ENCODE measurements at places on chromosomes 13 and 19.

- DNase-seq: no peak
Measured at GRCh38 chr13:43786766-43787517, at the start of gene ENOX1. Gene ENOX1 (minus strand): TSS chr13:43786972.

DNA sequence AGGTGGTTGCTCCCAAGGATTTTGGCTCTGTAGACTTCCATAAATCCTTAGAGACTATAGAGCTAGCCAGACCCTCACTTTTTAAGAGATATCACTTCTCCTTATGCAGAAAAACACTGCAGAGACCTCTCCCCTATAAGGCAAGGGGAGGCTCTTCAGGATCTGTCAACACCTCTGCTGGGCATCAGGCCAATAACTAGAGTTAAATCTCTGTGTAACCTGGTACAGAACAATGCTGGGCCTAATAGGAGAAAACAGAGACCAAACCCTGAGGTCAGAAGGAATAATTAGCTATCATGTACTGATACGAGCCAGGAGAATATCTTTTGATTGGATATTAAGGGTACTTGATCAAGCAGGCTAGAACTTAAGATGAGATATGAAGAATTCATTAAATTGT lies 358.5 kb downstream of the TBC1D4 start:
- no peak for DNase-seq

DNA sequence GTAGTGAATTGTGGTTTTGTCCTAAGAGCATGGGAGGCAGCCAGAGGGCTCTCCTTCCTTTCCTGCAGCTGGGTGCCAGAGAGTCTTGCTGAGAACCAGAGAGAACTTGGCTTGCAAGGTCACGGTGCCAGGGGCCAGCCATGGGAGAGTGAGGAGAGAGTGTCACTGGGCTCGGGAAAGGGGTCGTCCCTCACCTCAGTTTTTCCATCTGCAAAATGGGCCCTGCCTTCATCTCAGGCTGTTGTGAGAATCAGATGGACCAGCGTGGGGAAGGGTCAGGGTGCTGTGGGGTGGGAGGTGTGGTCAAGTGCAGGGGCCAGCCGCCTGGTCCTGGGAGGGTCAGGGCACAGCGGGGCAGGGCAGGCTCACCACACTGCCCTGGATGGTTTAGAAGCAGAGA lies 7.3 kb downstream of the LRP3 start:
- DNase-seq: no peak

DNA sequence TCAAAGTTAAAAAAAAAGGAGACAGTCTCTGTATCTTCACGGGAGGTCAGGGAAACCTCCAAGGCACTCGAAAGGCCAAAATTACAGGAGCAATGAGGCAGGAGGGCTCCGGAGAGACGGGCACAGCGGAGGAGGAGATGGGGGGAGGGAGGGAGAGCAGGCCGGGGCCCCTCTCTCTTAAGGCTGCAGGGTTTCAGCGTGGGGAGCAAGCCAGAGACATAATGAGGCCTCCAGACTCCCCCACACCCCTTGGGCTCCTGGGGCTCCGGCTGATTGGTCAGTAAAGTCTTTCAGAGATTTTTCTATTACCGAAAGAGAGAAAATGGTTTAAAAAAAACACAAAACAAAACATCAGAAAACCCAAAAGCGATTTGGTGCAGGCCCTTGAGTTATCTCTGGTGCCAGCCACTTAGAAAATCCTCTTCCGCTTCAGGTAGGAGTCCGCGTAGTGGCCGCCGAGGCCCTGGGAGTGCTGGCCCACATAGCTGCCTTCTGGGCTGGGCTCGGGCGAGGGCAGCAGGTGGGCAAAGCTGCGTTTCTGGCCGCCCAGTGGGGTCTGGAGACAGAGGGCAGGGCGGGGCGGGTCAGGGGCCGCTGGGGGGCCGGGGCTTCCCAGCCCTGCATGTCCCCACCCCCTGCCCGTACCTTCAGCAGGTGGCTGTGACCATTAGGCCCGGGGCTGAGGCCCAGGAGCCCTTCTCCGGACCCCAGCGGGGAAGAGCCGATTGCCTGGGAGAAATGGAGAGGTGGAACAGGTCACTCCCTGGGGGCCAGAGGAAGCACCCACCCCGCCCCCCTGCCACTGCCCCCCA lies 1.4 kb upstream of the FDX2 start:
- DNase-seq: no peak

DNA sequence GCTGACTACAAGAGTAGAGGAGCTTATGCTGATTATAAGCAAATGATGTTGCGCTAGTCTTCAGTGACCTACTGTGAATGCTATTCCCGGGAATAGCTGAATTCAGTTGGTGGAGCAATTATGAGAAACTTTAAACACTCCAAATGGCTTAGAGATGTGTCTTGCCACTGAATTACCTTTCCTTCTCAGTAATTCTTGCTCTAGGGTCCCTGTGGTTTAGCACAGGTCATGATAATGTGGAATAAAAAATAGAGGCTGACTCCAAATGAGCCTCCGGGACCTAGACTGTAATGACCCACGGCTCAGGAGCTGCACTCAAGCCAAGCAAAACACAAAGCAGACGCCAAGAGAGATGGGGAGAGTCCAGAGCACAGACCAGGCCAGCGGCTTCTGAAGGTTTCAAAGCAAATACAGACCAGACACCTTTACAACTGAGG lies 124.7 kb downstream of the RGCC start:
- no peak for DNase-seq

GRCh38 chr19:56076498-56076897 lies 44.6 kb downstream of the ZNF787 start:
- peak; percentile 14 for DNase-seq

- peak; percentile 76 for DNase-seq
Measured at GRCh38 chr13:31209172-31209840, 9.5 kb downstream of the B3GLCT start.

DNA sequence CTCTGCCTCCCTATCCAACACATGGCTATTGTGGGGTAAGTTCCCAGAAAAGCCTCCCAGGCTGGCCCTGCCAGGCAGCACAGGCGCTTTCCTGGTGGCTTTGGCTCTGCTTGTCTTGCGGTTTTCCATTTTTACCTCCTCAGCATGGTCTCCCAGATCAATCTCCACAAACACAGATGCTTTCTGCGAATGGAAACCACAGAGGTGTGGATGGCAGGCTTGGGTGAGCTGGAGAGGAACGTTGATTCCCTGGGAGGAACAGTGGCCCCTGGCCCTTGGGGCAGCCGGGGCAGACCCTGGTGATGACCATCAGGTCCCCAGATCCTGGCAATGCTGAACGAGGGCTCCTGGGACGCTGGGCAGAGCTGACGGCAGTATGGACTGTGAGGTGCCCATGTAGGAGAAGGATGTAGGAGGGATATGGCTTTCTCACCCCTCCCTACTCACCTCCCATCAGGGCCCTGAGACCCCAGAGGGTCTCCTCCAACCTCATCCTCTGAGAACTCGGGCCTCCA lies 6.6 kb downstream of the C13orf46 start:
- no peak for DNase-seq

DNA sequence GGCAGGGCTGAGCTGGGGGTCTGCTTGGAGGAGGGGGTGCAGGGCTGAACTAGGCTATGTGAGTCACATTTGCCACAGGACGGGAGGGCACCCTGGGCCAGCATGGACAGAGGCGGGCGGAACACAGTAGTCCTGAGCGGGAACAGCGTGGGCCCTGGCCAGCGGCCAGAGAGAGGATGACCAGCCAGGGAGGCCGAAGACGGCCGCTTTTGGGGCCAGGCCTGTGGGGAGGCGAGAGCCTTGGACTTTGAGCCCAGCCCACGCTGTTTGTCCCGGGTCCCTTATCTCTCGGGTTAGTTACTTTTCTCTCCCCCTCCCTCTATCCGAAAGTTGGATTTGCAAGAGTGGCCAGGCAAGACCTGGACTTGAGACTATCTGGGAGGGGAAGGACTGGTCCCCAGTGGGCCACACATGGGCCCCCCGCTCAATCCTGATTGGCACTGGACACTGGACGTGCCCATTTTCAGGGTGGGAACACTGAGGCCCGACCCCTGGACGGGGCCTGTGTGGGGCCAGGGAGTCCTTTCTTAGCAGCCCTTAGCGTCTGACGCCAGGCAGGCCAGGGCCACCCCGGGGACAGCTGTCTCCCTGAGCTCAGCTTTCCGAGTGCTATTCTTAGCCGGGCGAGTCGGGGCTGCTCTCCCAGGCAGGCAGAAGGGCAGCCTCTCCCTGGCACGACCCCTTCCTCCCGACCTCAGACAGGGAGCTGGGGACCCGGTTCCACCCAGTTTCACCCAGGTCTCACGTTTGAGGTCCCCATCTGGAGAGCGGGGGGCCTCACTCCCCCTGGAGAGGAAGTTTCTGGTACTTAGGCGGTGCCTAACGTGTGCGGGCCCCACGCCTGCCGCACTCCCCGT lies 833 bp downstream of the GAMT start:
- DNase-seq: no peak

GRCh38 chr13:75135325-75135825 lies 346.6 kb downstream of the TBC1D4 start:
- DNase-seq: no peak

- no peak for DNase-seq
Measured at GRCh38 chr13:52703482-52703881, 36.1 kb downstream of the CNMD start.

DNA sequence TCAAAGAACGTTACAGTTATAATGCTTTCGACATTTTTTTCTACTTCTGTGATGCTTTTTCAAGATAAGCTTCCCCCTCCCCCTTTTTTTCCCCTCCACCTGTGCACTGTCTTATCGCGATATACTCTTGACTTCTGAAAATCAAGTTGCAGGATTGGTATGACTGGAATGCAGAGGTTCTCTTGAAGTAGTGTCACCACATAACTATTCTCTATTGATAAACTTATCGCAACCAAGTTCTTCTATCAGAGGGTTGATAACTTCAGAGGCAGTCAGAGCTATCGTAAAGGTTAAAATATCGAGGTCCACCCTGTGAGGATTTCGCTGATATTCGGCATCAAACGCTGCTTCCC lies 820 bp downstream of the EID2 start:
- no peak for DNase-seq

GRCh38 chr19:27674701-27675100 lies 1538.2 kb downstream of the UQCRFS1 start:
- DNase-seq: no peak

DNA sequence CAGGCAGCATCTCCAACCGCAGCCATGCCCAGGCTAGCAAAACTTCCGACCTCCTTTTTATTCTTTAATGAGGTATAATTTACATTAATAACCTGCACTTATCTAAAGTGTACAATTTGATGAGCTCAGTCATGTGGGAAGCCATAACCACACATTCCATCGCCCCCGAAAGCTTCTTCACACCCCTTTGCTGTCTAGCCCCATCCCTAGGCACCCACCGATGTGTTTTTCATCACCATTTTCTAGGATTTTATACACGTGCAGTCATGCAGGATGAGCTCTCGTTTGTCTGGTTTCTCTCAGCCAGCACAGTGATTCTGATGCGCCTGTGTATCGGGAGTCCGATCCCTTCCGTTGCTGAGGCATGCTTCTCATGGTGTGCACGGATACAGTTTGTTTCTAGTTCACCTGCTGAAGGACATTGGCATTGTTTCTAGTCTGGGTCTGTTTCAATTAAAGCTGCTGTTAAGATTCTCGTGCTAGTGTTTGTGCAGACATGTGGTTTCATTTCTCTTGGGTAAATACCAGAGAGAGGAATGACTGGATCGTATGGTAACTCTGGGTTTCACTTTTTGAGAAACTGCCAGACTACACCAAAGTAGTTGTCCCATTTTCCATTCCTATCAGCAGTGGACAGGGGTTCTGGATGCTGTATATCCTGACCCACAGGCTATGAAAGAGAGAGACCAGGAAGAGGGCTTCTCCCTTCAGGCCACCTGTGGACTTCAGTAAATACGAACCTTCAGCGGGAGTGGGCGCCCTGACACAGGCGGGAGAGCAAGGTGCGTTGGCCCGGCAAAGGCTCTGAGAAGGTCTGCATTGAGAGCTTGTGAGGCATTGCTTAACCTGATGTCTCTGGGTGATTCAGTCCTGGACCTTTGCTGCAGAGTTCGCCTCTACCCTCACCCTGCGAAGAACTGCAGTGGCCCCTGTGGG lies 4.9 kb downstream of the AP1M1 start:
- DNase-seq: no peak

DNA sequence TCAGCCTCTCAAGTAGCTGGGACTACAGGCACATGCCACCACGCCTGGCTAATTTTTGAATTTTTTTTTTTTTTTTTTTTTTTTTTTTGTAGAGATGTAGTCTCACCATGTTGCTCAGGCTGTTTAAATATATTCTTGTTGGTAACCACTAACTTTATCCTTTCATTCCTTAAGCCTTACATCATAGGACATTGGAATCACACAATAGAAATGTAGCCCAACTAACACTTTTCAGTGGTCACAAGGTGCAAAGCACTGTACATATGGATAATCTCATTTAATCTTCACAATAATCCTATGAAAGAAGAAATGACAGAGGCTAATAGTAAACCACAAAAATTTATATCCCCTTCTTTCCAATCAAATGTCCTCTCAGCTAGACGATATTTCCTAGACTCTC lies 417.8 kb upstream of the DACH1 start:
- no peak for DNase-seq

- no peak for DNase-seq
Measured at GRCh38 chr13:113317031-113317430, 20.0 kb downstream of the LAMP1 start.

DNA sequence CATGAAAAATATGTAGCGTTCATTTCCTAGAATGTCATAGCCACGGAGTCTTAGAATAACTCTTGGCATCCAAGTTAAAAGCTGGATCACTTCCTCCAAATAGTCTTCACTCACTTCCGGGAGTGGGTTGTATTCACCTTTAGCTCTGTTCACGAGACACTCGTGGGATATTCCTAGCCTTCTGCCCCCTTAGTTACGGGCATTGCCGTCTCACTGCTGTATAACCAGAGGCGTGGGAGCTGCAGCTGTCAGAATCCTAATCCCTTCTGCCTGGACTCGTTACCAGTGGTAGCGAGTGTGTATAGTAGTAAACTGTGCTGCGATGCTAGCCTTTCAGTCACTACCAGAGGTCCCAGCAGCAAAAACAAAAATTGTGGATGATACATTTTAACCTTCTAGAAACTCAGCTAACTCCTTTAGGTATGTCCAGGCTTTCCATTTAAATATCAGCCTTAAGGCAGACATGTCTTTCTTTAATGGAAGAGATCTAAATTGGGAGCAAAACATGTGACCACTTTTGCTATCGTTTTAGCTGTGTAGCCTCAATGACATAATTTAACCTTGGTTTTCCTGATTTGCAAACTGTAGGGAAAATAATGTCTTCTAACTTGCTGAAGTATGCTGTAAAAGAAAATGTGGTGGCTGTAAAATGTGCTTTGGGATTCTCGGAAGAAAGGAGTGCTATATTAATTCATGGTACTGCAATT lies 34.1 kb downstream of the ERCC5 start:
- DNase-seq: no peak

- no peak for DNase-seq
Measured at GRCh38 chr19:10769533-10770491, 51.9 kb downstream of the DNM2 start.
